ENCODE measurements at places on chromosomes 2 and 18.

GRCh38 chr2:37156071-37156856, 516 bp downstream of the EIF2AK2 start:
- peak; percentile 21 for DNase-seq

- DNase-seq, result no peak
Observed at GRCh38 chr2:73896362-73897239, 3.8 kb downstream of the ACTG2 start.

DNA sequence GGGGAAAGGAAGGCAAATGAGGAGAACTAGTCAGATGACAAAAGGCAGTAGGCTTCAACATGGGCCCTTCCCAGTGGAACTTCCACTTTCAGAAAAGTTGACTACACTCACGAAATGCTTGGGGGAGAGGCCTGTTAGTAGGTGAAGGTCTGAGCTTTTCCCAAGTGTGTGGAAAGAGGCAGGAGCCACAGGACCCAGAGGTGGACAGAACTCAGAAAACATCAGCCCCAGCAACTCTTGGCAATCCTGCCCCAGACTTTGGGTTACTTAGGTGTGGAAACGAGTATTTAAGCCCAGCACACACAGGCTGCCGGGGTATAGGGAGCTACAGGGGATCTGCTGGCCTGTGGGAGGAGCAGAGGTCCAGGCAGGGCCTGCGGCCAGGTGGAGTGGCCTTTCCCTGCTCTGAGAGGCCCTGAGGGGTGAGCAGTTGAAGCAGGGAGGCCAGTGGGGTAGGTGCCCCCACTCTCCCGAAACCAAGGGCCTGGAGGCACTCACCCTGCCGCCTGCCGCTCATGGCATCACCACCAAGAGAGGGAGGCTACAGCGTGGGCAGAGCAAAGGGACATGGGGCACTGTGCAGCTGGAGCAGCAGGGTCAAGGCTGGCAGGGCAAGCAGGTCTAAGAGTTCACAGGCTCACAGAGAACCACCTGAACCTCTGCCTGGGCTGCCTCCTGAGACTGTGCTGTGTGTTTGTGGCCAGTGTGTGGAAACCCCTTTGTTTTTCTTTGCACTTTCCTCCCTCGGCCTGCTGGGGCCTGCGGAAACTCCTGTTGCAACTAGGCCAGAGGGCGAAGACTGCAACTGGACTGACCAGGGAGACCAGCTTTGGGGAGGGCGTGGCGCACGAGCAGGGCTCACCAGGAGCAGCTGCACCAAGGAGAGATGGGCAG, 130.7 kb upstream of the SERTAD2 start:
- no peak for DNase-seq

DNA sequence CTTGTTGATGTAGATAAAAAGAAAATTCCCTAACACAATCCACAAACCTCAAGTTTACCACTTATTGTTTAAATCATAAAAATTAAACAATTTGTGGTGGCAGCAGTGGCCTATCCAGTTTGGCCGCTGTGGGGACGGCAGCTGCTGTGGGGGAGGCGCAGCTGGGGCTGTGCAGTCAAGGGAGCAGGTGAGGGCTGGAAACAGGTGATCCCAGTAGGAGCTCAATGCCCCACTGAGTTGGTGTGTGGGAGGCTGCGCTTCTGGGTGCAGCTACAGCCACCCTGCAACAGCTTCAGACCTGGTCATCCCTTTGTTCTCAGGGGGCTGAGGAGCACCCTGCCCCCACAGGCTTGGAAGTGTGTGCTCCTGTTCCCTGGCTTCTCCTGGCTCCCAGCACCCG, 266.0 kb upstream of the FSIP2 start:
- DNase-seq, result no peak

- no peak for DNase-seq
Observed at GRCh38 chr18:6778459-6779247, 49.1 kb downstream of the ARHGAP28 start.

- DNase-seq, result peak; percentile 92
Observed at GRCh38 chr2:176269319-176270099, at the start of gene MTX2. MTX2 (plus strand) TSS chr2:176269442; CDS start chr2:176269630, 188 bp downstream.

DNA sequence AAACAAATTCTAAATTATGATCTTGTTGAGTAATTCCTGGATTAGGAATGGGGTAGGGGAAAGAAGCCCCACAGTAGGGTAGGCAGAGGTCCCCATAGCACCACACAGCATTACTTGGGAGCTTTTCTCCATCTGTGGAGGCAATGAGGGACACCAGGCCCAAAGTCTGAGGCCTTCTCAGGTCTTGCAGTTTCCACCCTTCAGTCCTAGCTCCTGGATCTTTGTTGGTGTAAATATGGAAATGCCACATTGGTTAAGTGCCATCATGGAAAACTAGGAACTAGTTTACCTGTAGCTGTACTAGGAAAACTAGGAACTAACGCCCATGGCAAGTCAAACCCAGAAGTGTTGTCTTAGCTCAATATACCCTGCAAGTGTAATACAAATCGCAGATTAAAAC, 113.3 kb upstream of the DAPL1 start:
- no peak for DNase-seq

DNA sequence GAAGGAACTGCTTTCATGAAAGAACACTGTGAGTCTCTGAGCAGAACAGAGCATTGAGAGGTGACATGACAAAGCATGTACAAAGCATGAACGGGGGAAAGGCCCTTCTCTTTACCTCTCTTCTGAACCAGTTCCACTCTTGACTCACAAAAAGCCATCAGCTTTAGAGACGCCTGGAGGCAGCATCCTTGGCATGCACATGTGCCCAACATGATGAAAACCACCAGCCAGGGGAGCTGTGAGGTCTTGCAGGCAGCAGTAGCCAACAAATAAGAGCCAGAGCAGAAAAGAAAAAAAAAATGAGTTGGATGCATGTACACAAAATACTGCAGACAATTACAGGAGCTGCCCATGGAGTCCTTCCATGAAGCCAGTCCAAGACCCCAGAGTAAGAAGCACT, 95.5 kb upstream of the AGAP1 start:
- no peak for DNase-seq

DNA sequence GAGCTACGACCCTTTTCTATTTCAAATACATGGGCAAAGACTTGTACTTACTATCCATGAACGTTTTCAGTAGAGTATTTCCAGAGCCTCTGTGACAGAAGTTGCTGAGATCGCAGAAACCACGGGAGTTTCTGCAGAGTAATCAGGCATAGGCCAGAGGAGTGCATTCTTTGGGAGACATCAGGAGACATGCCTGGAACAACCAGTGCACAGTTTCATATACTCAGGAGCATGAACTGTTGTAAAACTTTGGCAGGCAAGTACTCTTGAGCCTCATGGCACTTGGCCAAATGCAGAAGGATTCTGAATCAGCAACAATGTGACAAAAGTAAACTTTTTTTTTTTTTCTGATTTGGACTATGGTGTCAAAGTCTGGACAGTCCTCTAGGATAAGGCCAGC, 307.1 kb downstream of the GRB14 start:
- no peak for DNase-seq

GRCh38 chr2:143705108-143705707, 576.0 kb downstream of the ARHGAP15 start:
- DNase-seq, result no peak

DNA sequence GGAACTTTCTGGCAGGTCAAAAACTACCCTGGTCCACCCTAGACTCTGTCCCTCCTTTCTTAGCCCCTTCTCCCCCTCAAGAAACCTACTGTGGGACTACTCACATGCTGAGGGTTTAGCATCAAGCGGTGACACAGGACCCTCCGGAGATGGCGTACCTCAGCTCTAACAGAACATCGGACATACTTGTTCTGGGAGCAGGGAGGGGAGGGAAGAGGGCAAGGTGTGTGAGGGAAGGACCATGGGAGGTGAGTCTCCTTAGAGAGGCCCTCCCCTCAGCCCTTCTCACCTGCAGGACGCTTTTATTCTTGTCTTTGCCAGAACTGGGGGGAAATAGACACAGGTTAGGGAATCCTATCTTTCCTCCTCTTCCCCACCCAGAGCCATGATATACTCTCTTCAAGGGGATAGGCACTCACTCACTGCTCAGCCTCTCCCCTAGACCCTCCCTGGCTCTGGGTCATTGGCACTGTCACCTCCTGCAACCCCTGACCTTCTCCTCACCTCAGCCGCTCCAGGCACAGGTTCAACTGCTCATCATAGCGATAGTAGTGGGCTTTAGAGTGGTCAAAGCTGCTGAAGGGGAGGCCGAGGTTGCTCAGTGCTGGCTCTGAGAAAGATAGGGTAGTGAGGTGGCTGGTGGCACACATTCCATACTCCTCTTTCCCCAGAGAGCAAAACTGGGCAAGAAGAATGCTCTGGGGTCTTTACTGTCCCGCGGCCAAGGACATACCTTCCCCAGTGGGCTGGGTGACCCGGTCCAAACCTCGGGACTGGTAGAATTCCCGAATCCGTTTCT, 1.8 kb downstream of the PCGF1 start:
- no peak for DNase-seq

- DNase-seq, result no peak
Observed at GRCh38 chr2:241686324-241686649, 328 bp downstream of the DTYMK start.

DNA sequence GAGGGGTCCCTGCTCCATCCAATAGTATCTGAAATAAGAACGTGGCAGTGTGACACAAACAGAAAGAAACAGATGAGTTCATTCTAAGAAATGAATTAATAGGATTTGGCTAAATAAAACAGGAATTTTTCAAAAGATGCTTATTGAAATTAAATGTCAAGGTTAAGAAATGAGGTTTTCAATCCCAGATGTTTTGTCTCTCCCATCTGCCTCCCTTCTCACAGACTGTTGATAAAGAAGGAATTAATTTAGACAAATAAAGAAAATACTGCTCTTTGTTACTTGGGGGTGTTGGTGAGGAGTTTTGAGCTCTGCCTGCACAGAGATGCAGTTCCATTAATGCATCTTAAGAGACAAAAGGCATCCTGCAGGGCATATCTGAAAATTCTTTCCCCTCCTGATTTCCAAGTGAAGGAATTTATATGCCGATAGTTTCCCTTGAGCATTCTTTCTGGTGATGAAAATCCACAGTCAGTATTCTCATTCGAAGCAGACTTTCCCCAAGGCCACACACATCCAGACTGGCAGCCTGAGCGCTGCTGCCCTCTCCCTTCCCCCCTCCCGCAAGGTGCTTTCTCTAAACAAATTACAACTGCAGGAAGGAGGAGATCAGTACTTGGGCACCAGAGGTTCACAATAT, 385.4 kb upstream of the RND3 start:
- no peak for DNase-seq

DNA sequence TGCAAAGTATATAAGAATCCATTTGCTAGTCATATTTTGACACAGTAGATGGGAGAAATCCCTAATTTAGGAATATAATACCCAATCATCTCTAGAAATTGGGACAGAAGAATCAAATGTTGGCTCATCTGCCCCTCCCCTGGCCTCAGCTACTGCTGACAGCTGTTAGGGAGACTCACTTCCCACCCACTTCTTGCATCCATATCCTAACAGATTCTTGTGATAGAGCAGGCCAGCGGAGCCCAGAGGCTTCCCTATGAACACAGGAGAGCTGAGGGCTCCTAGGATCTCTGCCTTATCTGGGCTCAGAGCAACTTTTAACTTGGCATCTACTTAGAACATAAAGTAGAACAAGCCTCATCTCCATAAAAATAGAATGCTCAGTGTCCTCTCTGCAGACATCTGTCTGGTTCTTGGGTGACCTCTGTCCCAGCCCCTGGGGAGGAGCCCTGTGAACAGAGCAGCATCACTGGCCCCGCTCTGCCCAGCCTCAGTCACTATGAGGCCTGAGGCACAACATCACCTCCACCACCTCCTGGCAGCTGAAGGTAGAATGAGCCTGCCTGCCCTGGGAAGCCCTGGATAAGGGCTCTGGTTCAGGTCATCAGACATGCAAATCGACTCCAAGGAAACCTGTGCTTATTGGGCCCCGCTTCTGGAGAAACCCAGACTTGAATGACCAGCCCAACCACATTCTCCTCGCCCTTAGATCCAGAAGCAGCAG, 229.7 kb downstream of the ANKRD36B start:
- DNase-seq, result peak; percentile 38

DNA sequence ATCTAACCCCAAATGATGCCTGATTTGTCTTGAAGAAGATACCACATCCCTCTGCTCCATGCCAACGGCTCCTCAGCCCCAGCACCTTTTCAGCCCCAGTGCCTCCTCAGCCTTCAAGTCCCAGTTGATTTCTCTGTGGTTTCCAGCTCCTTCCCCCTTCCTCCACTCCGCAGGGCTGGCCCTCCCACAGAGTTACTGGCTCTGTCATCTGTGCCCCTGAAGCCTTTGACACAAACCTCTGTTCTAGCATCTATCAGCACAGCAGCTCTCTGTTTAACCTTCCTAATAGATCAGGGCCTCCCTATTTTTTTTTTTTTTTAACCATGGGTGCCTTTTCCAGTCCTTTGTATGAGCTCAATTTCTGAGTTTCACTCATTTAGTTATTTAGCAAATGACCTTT, 201.3 kb upstream of the CXCR4 start:
- no peak for DNase-seq

DNA sequence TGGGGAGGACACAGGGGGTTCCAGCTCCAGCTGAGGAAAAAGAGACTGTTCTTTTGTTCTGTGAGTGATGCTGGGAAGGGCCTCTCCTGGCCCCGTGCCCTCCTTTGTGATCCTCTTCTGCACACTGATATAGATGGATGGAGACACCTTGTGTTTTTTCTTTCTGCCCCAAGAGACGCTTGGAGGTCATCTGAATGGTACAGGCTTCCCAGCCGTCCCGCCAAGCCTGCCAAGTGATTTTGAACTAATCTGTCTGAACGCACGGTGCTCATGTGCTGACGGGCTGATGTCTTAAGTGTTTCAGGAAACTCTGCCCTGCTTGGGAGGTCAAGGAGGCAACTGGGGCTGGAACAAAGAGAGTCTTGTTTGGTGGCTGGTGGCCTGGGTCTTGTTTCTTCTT, 57.5 kb downstream of the KIF5C start:
- DNase-seq, result no peak

DNA sequence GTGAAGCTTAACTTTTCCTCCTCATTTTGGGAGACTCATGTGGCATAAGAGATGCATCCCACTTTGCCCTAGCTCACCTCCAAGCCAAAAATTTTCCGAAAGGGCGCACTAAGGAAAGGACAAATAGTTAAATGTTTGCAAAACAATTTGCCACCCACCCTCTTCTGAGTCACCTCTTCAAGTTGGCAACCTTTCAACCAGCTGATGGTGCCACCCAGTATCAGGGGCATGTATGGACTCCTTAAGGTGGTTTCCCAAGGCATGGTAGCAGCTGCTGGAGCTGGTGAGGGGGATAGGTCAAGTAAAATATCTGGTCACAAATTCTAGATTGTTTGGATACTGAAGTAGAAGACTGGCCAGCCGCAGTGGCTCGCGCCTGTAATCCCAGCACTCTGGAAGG, 17.2 kb upstream of the ITGAV start:
- DNase-seq, result no peak

All from iPS-NIHi11 (cell line).